ENCODE measurements at places on chromosomes 2 and 18.
A peak's percentile ranks its signal among the peaks of the same experiment; 100 is the strongest.

DNA sequence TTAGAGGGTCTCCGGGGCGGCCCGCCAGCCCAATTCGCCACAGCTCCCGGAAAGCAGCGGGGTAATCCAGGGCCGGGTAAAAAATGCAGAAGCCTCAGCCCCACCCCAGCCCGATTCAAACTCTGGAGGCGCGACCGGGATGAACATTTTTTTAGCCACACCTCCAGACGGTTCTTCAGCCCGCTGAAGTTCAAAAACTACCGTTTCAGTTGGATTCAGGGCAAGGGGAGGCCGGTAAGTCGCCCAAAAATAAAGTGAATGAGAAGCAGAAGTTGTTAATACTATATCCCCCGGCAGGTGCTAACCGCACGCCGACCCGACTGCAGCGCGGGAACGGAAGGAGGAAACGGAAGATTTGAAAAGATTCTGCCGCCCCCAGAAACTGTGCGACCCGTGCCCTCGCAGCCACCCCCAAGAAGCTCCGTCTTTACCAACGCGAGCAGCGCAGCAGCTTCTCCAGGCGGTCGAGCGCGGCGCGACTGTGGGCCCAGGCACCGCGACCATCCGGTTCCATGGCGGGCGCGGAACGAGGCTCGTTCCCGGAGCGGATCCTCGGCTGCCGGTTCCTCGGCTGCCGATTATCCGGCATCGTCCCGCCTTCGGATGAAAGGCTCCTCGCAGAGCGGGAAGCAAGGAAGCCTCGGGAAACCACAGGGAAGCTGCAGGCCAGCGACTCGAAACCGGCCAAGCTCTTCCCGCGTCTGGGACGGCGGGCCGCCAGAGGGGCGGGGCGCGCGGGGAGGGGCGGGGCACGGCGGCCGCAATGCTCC is at the start of gene BARD1:
Gene BARD1, minus strand, starts transcription at position 703 of the 770 bp plus-strand sequence. Its CDS starts 114 bp downstream, at position 589.
- DNase-seq = peak; percentile 37

DNA sequence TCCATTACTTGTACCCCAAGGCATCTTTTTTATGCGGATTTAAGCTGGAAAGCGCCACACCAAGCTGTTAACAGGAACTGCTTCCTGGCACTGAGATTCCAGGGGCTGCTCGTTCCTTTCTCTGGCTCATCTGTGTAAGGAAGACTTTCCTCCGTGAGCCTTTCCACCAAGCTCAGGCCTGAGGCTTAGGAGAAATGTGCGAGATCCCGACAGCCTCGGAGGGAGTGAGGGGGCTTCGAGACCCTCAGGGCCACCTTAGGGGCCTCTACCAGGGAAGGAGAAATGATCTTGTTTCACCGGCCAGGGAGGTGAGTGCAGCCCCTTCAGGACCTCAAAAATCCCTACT is 17.1 kb downstream of the B3GNT7 start:
- DNase-seq = no peak

GRCh38 chr2:196324211-196324610 is 152.8 kb upstream of the STK17B start:
- no peak for DNase-seq

DNA sequence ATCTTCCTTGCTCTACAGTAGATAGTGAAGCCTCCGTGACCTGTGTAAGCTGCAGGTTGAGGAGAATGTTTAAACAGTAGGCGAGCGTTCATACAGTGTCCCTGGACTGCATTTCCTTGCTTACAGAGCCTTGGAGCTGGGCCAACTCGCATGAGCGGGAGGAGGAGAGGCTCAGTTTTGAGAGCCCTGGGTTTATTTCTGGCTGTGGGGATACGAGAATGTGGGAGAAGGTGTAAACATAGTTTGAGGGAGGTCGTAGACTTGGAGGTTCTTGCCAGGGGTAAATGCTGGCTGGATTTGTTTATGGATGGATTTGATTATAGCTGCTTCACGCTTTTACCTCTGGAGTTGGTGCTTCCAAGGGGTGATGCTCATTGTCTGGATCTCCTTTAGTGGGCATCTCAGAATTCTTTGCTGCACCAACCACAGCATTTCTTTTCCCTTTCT is 20.8 kb downstream of the CRIM1 start:
- no peak for DNase-seq

GRCh38 chr2:144583741-144584453 is 64.0 kb upstream of the ZEB2 start:
- DNase-seq = no peak

- DNase-seq = no peak
These were observed 18.7 kb upstream of the COLEC12 start for GRCh38 chr18:519019-519879.

DNA sequence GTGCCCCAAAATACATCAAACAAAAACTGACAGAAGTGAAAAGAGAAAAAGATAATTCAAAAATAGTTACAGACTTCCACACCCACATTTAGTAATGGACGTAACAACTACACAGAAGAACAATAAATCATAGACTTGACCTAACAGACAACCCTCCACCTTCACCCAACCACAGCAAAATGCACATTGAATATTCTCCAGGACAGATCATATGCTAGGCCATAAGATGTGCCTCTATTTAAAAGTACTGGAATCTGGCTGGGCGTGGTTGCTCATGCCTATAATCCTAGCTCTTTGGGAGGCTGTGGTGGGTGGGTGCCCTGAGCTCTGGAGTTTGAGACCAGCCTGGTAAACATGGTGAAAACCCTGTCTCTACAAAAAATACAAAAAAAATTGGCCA is 20.0 kb downstream of the SLC66A2 start:
- DNase-seq = no peak

DNA sequence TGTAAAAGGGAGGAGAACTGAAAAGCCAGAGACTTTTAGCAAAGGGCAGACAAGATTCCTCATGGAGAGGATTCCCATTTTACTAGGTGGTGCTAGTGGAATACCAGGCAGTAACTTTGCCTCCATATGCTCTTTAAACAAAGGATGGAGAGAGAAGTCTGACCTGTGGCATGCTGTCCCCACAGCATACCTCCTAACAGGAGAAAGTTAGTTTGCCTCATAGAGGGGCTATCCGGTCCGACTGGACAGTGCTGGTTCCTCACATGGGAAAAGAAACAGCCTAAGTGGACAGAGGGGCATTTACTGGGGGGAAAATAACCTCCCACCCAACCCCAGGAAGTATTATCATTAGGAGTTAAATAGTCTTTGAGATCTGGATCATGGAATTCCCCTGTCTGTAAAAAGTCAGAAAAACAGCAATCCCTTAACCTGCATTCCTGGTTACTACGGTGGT is 31.6 kb upstream of the GMCL1 start:
- no peak for DNase-seq

GRCh38 chr2:397926-398325 is 110.0 kb upstream of the ALKAL2 start:
- no peak for DNase-seq

DNA sequence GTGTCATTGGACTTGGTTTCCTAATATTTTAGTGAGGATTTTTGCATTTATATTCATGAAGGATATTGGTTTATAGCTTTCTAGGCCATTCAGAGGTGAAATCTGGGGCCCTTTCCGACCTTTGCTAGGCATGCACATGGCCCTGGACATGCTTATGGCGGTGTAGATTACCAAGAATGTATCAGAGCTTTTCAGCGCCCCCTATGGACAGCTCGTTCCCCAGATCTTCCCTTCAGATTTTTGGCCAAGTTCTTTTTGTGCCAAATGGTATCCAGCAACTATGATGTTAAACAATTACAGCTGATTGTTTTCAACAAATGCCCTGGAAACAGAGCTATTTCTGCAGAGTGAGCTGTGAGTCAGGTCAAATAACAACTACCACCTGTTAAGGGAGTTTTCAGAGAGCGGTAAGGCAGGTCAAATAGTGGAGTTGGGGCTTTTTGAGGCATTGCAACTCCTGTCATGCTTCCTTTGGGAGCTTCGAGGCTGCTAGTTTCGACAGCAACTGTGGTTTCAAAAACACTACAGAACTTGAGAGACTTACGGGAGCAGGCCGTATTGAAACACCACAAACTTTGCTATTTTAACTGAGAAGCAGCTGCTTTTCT is 188.3 kb downstream of the ZNF516 start:
- DNase-seq = no peak

GRCh38 chr2:98172951-98173350 is 86.0 kb downstream of the VWA3B start:
- DNase-seq = no peak

GRCh38 chr2:207274530-207275189 is 108.9 kb upstream of the KLF7 start:
- DNase-seq = no peak

Measured in DMS79 (cell line).